ENCODE measurements at places on chromosomes 1 and 21.

- DNase-seq, result no peak
Observed at GRCh38 chr1:63794939-63795378, 21.1 kb downstream of the ROR1 start.

GRCh38 chr1:244598611-244599010 is 54.3 kb upstream of the DESI2 start:
- no peak for DNase-seq

DNA sequence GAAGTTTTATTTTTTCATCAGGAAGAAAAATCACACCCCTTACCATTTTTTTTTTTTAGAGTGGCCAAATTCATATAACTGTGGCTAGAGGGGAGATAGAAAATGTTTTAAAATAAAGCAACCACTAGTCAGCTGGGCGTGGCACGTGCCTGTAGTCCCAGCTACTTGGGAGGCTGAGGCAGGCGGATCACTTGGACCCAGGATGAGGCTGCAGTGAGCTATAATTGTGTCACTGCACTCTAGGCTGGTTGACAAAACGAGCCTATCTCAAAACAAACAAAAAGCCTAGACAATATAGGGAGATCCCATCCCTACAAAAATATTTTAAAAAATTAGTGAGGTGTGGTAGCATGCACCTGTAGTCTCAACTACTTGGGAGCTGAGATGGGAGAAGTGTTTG is 14.8 kb upstream of the BECN2 start:
- no peak for DNase-seq

DNA sequence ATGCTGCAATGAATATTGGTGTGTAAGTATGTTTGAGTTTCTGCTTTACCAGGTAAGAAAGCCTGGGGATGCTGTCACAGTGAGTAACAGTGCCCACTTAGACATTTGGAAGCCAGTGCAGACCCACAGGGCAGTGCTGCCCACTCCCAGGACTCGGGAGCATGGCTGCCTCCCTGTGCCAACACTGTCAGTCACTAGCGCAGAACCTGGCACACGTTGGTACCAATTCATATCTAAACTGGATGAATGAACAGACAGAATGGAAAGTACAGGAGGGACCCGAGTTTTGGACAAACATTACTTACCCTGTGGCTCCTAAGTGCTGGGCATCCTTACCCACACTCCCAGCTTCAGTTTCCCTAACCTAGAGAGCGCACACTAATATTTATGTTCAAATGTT is 1.6 kb upstream of the EVA1C start:
- DNase-seq, result no peak

GRCh38 chr1:185054365-185055060 is 9.2 kb downstream of the RNF2 start:
- no peak for DNase-seq

- DNase-seq, result no peak
Observed at GRCh38 chr1:116544588-116545358, 26.1 kb downstream of the CD58 start.

DNA sequence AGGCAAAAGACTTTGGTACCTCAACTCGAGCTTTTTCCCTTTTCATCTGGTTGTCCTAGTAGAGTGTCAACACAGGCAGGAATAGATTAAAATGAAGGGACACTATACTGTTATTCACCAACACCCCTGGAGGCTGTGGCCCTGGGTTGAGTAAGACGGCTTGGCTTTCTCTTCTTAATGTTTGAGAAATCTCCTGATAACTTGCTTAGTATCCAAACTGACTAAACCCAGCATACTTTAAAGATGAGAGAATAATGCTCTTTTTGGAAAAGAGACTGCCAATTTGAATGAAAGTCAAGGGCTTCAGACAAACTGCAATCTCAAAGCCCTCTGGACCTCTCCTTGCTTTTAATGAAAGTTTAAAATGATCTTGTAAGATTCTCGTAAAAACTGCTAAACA is 2.6 kb upstream of the SLC30A1 start:
- DNase-seq, result no peak

- peak; percentile 88 for DNase-seq
Observed at GRCh38 chr1:204763773-204764427, 78.4 kb upstream of the LRRN2 start.

GRCh38 chr1:157978586-157979403 is 14.7 kb upstream of the KIRREL1 start:
- DNase-seq, result no peak

GRCh38 chr1:93665015-93665414 is 16.6 kb downstream of the BCAR3 start:
- DNase-seq, result no peak

GRCh38 chr1:46757956-46758528 is 39.1 kb upstream of the EFCAB14 start:
- no peak for DNase-seq

DNA sequence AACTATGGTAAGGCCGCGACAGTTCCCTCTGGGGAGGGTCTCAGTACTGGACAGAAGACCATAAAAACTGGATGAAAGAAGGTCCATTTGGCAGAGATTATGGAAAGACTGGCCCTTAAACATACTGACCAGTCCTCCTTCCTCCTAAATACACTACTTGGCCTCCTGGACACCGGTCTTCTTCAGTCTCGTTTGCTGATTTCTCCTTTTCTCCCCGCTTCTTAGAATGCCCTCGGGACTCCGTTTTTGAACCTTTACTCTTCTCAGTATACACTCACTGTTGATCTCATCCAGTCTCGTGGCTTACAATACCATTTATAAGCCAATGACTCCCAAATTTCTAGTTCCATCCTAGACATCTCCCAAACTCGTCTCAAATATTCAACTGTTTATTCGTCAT is 694 bp upstream of the MRPL9 start:
- no peak for DNase-seq

- no peak for DNase-seq
Observed at GRCh38 chr1:81254560-81254959, 546.2 kb upstream of the ADGRL2 start.

DNA sequence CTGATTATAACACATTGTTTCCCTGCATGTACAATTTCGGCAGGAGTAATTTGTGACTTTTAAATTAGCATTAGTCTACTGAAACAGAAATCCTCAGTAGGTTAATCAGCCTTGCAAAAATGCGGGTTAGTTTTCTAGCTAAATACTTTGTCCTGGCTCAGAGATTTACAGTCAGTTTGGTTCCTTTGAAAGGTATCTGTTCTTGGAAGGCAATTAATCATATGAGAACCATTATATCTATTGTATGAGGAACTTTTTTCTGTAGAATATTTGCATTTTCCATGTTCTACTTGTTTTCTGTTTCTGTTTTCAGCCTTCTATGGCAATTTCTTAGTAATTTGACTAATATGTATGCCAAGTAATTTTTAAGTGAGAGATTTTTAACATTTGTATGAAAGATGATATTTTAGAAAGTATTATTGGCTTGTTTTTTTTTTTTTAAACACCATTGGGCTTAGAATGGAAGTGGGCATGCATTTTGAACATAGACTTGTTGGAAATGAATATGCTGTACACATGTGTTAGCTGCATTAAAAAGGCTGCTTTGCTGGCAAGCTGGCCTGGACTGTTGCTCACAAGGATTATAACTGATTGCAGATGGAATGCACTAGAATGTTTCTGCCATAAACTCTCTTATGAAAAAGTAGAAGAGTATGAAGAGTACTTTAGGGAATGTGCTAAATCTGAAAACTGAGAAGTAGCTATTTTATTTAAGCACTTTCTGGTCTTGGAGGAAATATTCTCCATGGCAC is 26.2 kb downstream of the KIF1B start:
- no peak for DNase-seq

DNA sequence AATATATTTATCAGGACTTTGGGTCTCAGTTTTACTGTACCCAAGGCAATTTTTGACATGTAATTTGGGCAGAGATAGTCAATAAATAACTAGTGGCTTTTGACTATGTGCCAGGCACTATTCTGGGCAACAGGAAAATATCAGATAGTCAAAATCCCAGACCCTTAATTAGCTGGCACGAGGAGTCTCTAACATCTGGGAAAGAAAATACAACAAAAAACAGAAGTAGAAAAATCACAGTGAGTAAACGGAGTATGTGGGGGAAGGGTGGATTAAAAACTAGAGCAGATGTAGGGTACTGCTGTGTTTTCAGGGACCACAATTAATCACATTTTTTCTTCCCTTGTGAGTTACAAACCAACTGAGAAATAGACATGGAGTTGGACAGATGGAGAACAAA is 217.8 kb downstream of the NCAM2 start:
- no peak for DNase-seq

- no peak for DNase-seq
Observed at GRCh38 chr1:20507248-20507563, 745 bp downstream of the MUL1 start.

Measured in SW480 (cell line).